RKO (cell line): ENCODE measurements at places on chromosomes 12 and 14.
A peak's percentile ranks its signal among the peaks of the same experiment; 100 is the strongest.

- no peak for DNase-seq
Observed at GRCh38 chr14:104782808-104783139, 12.8 kb downstream of the AKT1 start.

GRCh38 chr12:92072112-92072511 is 73.5 kb downstream of the BTG1 start:
- DNase-seq, result no peak

- no peak for DNase-seq
Observed at GRCh38 chr12:47825173-47825639, 5.5 kb upstream of the HDAC7 start.

DNA sequence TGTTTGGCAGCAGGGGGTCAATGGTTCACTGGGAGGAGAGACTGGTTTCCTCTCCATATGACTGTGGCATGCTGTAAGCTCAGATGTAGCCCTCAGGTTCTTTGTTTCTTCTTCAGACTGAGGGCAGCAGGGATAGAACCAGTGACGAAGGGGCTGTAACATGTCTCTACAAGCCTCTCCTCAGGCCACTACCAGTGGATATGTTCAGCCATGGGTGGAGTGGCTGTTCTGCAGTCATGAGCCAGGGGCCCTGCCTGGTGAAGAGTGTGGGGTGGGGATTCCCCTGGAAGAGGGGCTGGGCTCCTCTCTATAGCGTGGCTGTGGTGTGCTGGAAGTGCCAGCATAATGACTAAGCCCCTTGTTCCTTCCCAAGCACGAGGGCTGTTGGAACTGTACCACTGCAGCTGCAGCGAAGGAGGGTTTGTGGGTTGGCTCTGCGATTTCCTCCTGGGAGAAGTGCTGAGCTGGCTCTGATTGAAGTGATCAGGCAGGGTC is 55.8 kb downstream of the CMAS start:
- no peak for DNase-seq

GRCh38 chr12:112023759-112024396 is 10.7 kb downstream of the ERP29 start:
- DNase-seq, result no peak

DNA sequence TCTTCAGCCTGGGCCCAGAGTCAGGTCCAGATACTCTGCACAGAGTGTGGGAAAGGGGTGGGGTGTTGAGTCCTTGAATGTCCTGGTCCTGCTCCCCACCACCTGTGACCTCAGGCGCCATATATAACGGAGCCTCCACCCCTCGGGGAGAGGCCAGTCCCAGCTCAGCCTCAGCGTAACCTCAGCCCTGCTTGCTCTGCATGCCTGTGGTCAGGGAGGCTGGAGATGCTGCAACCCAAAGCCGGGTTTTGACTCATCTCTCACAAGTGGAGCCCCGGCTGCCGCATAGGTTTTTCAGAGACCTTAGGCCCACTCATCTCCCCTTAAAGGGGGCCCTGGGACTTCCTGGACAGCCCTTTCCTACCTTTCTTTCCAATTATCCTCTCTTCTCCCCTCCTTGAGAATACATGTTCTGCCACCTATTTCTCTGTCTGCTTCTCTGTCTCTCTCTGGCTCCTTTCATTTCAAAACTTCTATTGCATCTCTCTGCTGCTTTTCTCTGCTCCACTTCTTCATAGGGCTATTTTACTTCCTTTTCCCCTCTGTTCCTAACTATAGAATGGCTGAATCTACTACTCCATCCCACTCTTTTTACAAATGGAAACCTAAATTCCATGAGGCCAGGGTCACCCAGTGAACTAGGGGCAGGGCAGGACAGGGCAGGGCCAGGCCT is 1.2 kb downstream of the ITGB7 start:
- DNase-seq, result peak; percentile 42

DNA sequence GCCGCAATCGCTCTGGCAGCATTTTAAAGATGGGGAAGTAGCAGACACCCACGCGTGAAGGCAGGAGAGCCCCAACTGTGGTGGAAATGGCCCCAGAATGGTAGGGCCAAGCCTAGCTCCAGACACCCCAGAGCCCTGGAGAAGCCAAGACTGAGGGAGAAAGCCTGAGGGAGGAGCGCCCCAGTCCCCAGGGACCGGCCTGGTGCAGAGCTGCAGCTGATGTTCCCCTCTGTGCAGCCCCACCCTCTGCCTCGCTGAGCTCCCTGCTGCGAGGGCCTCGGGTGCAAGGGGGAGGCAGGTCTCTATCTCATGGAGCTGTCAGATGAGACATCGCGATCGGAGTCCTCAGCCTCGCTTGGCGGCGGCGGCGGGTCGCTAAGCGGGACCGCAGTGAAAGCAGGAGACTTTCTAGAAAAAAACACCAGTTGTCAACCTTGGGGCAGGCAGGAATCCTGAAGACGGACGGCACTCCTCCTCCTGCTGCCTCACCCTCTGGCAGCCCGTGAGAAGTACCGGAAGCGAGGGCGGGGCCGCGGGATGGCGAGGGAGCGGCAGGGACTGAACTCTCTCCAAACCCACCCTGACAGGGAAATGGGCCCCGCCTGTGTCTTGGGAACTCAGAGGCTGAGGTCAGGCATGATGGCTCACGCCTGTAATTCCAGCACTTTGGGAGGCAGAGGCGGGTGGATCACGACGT is 6.0 kb downstream of the GAPDH start:
- DNase-seq, result no peak

GRCh38 chr12:119178544-119179334 is at the start of gene HSPB8:
Gene HSPB8, plus strand, starts transcription at chr12:119178931. Its CDS starts 382 bp downstream, at chr12:119179313.
- DNase-seq, result no peak

DNA sequence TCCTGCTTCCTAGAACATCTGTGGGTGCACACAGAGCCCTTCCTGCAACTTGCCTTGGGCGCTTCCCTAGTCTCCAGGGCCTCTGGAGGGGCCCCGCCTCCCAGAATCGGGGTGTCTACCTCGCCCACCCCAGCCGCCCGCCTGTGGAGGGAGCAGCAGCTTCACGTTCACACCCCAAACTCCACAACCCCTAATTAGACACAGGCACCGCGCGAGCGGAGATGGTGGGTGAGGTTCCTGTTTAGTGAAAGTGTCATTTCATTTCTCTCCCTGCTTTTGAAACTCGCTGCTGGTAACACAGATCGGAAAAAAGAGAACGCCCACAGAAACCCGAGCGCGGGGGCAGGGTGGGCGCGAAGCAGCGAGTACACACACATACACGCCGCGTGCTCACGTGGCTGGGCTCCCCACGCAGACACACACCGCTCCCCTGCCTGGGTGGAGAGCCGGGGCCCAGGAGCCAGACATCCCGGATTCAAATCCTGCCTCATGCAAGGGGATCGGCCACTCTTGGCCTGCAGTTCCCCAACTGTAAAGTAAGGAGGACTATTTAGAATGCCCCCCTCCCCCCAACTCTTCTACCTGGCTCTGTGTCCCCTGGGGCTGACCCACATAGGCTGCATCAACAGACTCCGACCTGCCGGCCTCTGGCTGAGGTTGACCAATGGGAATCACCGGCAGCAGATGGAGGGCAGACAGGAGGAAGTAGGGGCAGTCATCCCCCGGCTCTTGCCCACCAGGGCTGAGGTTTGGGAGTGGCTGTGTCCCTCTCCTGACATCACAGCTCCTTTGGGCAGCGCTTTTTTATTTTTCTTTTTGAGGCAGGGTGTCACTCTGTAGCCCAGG is 79.2 kb upstream of the NCOR2 start:
- DNase-seq, result no peak

- DNase-seq, result no peak
Observed at GRCh38 chr14:85943192-85943591, 413.2 kb downstream of the FLRT2 start.

DNA sequence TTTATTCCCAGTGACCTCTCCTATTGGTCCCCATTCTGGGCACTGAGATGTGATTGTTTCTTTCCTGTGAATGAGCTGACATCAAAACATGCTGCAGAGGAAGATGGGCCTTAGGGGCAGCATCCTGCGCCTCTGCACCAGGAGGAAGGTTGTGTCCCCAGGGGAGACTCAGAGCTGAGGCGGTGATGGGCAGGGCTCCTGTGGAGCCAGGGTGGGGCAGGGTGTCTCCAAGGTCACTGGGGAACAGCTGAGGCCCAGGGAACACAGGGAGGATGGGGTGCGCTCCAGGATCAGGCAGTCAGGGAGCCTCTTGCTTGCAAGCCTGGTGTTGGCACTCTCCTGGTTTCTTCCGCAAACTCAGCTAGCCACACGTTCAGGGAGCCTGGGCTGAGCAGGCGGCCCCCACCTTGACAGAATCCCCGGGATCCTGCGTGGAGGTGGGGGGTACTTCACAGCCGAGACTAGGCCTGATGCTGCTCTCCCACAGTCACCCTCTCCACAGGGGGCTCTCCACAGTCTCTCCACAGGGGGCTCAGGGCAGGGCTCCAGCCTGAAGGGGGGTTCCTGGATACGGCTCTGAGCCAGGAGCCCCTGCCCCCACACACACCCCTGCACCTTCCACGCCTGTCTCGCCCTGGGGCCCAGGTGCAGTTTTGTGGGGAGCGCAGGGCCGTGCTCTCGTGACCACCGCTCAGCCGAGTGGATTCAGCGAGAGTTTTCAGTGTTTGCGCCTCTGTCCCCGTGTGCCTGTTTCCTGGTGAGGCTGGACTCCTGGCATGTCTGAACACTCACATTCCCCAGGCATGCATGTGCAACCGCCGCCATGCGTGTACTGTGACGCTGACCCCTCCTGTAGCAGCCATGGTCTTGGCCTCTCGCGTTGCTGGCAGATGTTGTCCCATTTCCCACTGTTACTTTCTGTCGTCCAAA is 264.7 kb downstream of the SEC23A start:
- DNase-seq, result no peak

DNA sequence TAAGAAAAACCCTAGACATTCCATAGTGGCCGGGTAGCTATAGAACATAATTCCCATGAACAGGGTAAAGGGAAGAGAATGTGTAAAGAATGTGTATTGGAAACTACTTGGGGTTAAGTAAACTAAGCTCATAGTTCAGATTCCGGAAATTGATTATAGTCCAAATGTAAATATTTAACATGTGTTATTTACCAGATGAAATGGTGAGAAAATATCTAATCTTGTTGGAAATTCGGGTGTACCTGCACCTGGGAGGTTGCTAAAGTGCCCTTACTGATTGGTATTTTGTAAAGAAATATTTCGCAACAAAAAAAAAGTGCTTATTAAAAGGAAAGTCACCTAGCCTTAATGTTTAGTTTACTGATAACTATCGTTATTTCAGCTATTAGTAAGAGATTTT is 14.4 kb downstream of the RASSF9 start:
- DNase-seq, result no peak

GRCh38 chr14:104545151-104545941 is 34.2 kb upstream of the C14orf180 start:
- no peak for DNase-seq

- no peak for DNase-seq
Observed at GRCh38 chr12:71270057-71270456, 112.3 kb upstream of the TSPAN8 start.

- no peak for DNase-seq
Observed at GRCh38 chr12:108297895-108298760, 41.0 kb downstream of the CMKLR1 start.

GRCh38 chr12:24467226-24467625 is 481.7 kb downstream of the BCAT1 start:
- DNase-seq, result no peak

DNA sequence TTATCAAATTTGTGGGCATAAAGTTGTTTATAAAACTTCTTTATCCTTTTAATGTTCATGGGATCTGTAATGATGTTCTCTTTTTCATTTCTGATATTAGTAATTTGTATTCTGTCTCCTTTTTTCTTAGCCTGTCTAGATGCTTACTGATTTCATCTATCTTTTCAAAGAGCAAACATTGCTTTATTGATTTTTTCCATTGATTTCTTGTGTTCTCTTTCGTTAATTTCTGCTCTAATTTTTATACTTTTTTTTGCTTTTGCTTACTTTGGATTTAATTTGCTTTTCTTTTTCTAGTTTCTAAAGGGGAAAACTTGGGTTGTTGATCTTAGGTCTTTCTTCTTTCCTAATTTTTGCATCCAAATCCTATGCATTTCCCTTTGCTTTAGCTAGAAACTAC is 42.5 kb downstream of the CRADD start:
- DNase-seq, result no peak

DNA sequence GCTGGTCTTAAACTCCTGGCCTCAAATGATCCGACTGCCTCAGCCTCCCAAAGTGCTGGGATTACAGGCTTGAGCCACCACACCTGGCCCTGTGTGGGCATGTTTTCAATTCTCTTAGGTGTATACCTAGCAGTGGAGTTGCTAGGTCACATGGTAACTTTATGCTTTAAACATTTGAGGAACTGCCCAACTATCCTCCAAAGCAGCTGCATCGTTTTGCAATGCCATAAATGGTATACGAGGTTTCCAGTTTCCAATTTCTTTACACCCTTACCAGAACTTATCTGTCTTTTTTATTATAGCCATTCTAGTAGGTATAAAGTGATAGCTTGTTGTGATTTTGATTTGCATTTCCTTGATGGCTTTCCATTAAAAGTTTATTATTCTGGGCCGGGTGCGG is 25.1 kb downstream of the RBMS2 start:
- DNase-seq, result no peak
